ENCODE measurements at places on chromosomes 6 and 20. TPM values are rescaled to one million over a fixed set of nuclear protein-coding genes. Genes with fewer than 3 reads are reported as not detected.
A peak's percentile ranks its signal among the peaks of the same experiment; 100 is the strongest.

The SLC25A27 gene
- 33.7 TPM for total RNA-seq

The PDE10A gene
- 13.5 TPM for total RNA-seq

GRCh38 chr6:100001915-100002388 lies 7.9 kb upstream of the MCHR2 start:
- no peak overlapping the region for H3K27ac ChIP-seq
- no peaks in the 10 kb centered on the region for H3K27me3 ChIP-seq
- no peak overlapping the region for H3K4me3 ChIP-seq
- peak; percentile 16 for DNase-seq

GRCh38 chr6:1700278-1700967 lies 90.7 kb downstream of the FOXC1 start:
- no peaks in the 10 kb centered on the region for H3K27me3 ChIP-seq
- H3K4me1 ChIP-seq = no peaks in the 10 kb centered on the region
- H3K27ac ChIP-seq = no peak overlapping the region
- no peak for DNase-seq
- H3K4me3 ChIP-seq = no peak overlapping the region
- no peaks in the 10 kb centered on the region for H3K36me3 ChIP-seq

- no peak overlapping the region for H3K4me3 ChIP-seq
- no peak for DNase-seq
- H3K36me3 ChIP-seq = peaks cover 6% of the 10 kb centered on the region
- H3K27ac ChIP-seq = no peak overlapping the region
These were observed 44.6 kb downstream of the TP53INP2 start for GRCh38 chr20:34748709-34749108.

DNA sequence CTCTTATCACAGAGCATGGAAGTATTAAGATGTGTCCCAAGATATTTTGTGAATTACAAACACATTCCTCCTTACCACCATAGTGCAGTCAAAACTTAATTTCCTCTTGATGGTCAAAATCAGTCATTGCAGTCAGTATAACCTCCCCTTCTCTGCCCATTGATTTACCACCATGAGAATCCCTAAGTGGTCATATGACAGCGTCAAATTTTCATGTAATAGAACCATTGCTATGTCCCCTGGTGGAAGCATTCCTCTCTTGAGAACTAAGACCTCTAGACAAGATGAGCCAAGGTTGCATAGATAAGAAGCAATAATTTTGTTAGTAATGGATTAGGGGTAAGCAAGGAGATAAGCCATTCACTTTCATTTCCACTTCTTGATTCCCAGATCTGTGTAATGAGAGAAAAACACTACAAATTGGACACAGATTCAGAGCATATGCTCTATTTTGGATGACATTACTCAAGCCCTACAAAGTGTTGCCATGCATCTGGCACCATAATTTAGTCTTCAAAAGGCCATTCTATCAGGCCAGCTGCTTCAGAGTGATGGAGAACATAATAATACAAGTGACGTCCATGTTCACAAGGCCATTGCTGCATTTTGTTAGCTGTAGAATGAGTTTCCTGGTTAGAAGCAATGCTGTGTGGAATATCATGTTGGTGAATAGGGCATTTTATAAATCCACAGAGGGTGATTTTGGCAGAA lies 49.6 kb upstream of the PDE7B start:
- no peaks in the 10 kb centered on the region for H3K27me3 ChIP-seq
- no peak overlapping the region for H3K27ac ChIP-seq
- no peaks in the 10 kb centered on the region for H3K36me3 ChIP-seq
- no peak overlapping the region for H3K4me3 ChIP-seq

DNA sequence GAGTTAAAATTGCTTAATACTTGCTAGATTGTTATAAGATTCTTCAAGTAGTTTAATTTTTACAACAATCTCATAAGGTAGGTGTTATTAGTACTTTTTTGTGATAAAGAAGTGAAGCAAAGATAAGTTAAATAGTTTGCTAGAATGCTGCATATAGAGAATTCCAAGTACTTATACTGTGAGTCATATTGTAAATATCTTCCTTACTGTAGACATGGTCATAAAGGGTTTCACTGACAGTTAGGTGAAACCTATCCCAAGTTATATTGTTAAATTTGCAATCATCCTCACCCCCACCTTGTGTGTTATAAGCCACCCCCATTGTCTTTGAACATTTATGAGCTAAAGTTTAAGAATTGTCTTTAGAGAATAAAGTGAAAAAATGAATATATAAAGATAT lies 142.0 kb downstream of the FAM83B start:
- H3K36me3 ChIP-seq = no peaks in the 10 kb centered on the region
- DNase-seq = no peak
- H3K4me3 ChIP-seq = no peak overlapping the region
- H3K4me1 ChIP-seq = no peaks in the 10 kb centered on the region
- no peak overlapping the region for H3K27ac ChIP-seq

All from prostate gland (tissue), 2 donors.